ENCODE measurements at places on chromosomes 3 and 15. TPM values are rescaled to one million over a fixed set of nuclear protein-coding genes. Genes with fewer than 3 reads are reported as not detected.

GRCh38 chr3:183098536-183099025, 715 bp downstream of the MCCC1 start:
- peaks cover 17% of the 10 kb centered on the region for H3K4me1 ChIP-seq
- no peaks in the 10 kb centered on the region for H3K27me3 ChIP-seq
- no peak for DNase-seq
- peak overlapping the region; percentile 96 for H3K4me3 ChIP-seq
- peak overlapping the region; percentile 99 for H3K27ac ChIP-seq

GRCh38 chr3:115160295-115160694, 13.2 kb upstream of the ZBTB20 start:
- H3K4me1 ChIP-seq, result no peaks in the 10 kb centered on the region
- H3K27me3 ChIP-seq, result no peaks in the 10 kb centered on the region
- H3K27ac ChIP-seq, result no peak overlapping the region
- no peaks in the 10 kb centered on the region for H3K36me3 ChIP-seq

DNA sequence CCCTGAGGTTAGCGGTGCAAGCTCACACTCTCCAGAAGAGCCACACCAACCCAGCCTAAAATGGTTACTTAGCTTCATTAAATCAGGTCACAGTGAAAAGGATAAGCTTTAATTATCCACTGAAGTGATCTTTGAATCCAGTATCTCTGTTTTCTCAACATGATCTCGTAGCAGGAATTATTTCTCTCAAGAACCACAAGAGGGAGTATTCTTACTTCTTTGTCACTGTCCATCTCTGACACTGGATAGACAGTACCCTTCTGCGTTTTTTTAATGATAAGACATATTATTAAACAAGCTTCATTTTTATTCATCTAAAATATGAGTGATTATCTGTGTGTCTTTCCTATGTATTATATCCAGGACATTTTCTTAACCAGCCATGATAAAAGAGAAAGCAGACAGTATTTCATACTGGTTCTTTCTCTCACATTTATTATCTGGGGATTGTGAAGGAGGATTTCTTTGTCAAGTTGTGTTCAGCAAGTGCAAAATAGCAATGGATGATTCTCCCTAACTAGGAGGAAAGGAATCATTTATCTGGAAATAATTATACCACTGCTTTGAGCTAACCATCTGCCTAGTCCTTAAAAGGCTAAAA, 105.4 kb upstream of the CCDC54 start:
- H3K27ac ChIP-seq, result no peak overlapping the region
- no peak for DNase-seq
- no peaks in the 10 kb centered on the region for H3K36me3 ChIP-seq
- H3K27me3 ChIP-seq, result no peaks in the 10 kb centered on the region

GRCh38 chr15:95471690-95472086, 858.8 kb upstream of the NR2F2 start:
- no peak overlapping the region for H3K4me3 ChIP-seq
- peaks cover 8% of the 10 kb centered on the region for H3K4me1 ChIP-seq
- no peak for DNase-seq
- peaks cover 10% of the 10 kb centered on the region for H3K27me3 ChIP-seq
- H3K36me3 ChIP-seq, result no peaks in the 10 kb centered on the region

GRCh38 chr3:132135628-132136333, 101.0 kb upstream of the CPNE4 start:
- no peak for DNase-seq
- H3K4me1 ChIP-seq, result peaks cover 10% of the 10 kb centered on the region
- no peak overlapping the region for H3K4me3 ChIP-seq
- peak overlapping the region; percentile 88 for H3K27ac ChIP-seq

DNA sequence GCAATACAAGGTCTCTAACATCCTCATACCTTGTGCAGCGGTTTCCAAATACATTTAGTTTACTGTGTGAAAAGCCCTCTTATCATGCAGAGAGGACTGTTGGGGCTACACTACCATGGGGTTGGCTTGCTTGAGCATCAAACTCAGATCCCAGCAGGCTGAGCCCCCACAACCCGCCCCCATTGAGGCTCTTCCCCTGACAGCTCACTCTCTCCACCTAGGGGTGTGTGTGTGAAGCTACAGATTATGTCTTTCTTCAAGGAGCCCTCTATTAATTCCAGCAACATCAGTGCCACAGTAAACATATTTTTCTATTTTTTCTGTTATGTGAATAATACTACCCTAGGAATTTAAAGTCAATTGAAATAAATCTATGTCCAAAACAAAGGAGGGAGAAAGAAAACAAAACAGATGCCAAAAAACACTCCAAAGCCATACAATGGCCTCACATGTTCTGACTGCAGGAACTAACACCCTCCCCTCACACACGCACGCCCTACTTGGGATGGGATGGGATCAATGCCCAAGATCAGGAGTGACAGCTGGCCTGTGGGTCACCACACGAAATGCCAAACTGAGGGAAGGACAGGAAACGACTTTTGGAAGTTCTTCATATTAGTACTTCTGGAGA, 14.7 kb downstream of the TM4SF4 start:
- H3K4me3 ChIP-seq, result no peak overlapping the region
- H3K36me3 ChIP-seq, result peaks cover 47% of the 10 kb centered on the region
- DNase-seq, result no peak
- no peaks in the 10 kb centered on the region for H3K27me3 ChIP-seq
- H3K27ac ChIP-seq, result peak overlapping the region; percentile 13

GRCh38 chr3:154023148-154023547, 98.0 kb upstream of the ARHGEF26 start:
- no peak for DNase-seq
- H3K27me3 ChIP-seq, result no peaks in the 10 kb centered on the region
- no peaks in the 10 kb centered on the region for H3K36me3 ChIP-seq
- H3K27ac ChIP-seq, result peak overlapping the region; percentile 76

The UBXN7 gene
- total RNA-seq, result 102 TPM

The SCAANT1 gene
- total RNA-seq, result not detected

The FRMD5 gene
- total RNA-seq, result 7.8 TPM

Measured in progenitor cell of endocrine pancreas (in vitro differentiated cells).